ENCODE measurements at places on chromosomes 2 and 18.

DNA sequence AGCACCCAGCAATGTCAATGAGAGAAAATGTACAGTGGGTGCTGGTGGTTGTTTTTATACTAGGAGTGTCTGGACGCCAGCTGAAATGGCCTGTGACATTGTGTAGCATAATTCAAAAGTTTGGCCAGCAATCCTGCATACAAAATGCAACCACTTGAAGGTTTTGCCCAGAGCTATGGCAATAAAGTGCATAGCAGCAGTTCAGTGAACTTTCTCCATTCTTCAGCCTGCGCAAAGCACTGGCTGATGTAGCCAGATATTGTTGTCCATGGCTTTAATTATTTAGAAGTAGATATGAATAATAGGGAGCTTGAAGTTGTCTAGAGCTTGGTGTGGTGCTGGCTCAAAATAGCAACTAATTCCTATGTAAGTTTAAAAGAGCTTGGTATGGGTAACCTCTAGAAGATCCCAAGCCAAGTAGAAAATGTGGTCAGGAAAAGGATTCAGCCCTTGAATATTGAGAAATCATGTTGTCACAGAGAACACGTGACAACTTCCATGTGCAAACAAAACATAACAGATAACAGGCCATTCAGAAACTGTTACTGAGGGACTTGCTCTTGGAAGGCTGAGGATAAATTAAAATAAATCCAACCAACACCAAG, 33.3 kb upstream of the PGAP1 start:
- no peak for DNase-seq

DNA sequence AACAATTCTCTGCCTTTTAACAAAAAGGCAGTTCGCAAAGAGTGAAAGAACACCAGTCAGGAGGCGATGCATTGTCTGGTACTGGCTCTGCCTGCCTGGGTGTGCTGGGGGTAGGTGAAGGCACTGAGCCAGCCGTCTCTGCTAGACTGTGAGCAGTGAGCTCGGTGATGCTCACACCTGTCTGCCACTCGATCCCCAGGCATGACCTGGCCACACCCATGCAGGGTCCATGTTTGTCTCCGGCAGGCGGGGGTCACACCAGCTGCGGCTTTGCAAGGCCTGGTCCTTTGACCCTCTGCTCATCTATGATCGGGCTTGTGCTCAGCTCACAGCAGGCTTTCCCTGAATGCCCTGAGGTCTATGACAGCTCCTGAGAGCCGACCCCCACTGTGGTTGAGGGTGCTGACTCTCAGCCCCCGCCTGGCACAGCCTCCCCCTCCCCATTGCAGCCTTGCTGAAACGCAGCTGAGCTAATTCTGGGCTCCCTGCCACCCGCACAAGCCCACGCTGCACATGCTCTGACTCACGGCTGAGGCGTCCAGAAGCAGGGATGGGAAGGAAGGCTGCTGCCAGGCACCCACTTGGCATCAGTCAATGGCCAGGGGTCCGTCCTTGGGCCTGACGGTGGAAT, 23.7 kb downstream of the CRACDL start:
- DNase-seq: no peak

GRCh38 chr2:128573116-128573515, 254.4 kb upstream of the HS6ST1 start:
- no peak for DNase-seq

DNA sequence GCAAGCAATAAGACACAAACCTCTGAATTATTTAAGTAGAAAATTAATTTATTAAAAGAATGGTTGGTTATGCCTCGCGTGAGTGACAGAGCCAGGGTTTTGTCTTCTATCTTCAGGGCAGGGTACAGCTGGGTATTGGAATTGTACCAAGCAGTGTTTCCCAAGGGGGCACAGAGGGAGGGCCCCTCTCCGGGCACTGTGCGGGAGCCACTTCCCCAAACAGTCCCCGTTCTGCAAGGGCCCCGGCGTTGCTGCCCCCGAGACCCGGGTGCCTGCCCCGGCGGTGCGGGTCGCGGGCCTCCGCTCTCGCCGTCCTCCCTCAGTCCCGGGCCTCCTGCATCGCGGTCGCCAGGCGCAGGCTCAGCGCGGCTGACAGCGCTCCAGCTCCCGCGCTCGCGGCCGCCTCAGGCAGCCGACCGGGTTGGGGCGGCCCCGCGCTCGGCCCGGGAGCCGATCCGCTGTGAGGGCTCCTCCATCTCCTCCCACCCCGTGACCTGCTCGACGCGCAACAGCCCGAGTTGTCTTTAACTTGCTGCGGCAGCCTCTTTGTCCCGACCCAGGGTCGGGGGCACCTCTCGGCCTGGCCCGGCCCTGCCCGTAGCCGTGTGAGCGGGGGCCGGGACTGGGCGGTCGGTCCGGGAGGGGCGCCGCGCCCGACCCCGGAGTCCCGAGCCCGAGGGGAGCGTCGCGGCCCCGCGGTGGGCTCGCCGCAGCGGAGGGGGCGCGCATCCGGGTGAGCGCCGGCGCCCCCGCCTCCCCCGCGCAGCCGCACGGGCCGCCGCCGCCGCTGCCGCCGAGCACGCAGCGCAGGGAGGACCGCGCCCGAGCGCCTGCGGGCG, 620 bp upstream of the GALNT1 start:
- DNase-seq: peak; percentile 74

- peak; percentile 71 for DNase-seq
These were observed 14.0 kb upstream of the PRKCE start for GRCh38 chr2:45637440-45637839.

DNA sequence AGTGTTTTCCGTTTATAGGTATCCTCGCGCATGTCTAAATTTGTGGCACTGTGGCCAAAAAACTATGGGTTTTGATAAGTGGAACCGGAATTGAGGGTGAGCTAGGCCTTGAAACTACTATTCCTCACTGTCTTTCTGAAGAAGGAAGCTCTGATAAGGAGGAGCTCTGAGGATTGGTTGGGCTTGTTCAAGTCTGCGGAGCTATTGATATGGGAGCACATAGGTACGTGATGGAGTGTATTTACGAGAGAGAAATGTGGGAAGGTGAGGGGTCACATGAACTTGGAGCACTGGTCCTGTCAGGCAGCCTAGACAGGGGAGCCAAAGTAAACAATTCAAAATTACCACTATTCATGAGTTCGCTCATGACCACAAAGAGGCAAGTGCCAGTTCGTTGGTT, 131.4 kb downstream of the BABAM2 start:
- DNase-seq: no peak

DNA sequence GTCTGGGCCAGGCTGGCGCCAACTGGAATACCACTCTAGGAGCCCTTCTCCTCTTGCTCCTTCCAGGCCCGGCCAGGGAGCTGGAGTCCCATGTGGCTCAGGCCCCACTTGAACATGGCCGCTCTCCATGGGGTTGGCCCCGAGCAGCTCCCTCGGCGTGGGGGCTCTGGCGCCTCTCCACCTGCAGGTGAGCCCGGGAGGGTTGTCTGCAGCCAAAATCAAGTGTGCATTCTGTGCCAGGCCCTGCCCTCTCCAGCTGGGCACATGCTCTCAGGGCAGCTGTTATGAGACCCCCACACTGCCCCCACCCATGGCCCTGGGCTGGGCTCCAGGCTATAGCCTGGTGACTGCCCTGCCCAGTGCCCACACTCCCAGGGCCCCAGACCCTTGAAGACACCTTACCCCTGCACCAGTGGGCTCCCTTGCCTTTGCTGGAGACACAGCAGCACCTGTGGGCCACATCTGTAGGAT, 45.8 kb upstream of the HS6ST1 start:
- DNase-seq: no peak

DNA sequence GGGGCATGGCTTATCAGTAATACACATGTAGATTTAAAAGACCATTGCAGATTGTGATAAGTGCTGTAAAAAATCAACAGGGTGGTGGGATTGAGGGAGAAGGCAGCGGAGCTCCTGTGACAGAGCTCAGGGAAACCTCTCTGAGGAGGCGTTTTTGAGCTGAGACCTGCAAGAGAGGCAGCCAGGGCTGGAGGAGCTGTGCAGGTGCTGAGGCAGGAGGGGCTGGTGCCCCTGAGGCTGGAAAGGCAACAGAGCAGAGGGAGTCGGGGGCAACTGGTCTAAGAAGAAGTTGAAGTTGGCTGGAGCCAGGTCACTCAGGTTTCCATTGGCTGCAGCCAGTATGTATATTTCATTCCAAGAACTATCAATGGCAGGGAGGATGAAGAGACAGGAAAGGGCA, 47.6 kb downstream of the KLHL29 start:
- no peak for DNase-seq

DNA sequence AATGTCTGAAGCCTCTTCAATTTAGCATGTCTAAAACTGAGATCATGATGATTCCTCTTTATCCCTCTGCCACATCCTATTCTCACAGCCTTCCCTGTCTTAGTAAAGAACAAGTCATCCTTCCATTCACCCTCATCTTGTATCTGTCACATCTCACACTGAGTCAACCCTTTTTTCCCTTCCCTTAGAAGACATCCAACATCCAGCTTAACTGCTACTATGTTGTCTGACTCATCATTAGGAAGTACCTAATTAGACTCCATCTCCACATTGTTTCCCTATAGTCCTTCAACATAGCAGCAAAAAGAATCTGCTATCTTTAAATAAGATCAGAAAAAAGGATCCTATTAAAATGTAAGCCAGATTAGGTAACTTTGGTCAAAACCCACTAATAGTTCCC, 85.2 kb upstream of the GRB14 start:
- DNase-seq: no peak

- peak; percentile 74 for DNase-seq
These were observed 65.1 kb downstream of the USP40 start for GRCh38 chr2:233501198-233502076.
